ENCODE measurements at places on chromosomes 1 and 21.

DNA sequence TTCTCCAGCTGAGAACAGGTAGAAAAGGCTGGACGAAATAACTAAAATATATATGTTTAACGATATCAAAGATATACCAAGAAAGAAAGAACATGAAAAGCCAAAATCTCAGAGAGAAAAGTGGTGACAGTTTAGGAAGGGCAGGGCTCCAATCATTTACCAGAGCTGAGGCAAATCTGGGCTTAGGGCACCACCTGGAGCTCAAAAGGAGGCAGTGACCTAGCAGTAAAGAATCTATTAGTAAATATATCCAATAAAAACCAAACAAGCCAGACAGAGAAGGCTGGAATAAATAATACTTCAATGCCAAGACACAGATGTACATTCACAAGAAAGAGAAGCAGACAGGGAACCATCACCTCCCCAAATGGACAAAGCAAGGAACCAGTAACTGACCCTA lies 43.5 kb downstream of the CHIA start:
- DNase-seq, result peak; percentile 73

GRCh38 chr1:235077571-235078479 lies 50.8 kb downstream of the TOMM20 start:
- DNase-seq, result no peak

GRCh38 chr1:214003233-214003632 lies 15.5 kb downstream of the PROX1 start:
- DNase-seq, result no peak

DNA sequence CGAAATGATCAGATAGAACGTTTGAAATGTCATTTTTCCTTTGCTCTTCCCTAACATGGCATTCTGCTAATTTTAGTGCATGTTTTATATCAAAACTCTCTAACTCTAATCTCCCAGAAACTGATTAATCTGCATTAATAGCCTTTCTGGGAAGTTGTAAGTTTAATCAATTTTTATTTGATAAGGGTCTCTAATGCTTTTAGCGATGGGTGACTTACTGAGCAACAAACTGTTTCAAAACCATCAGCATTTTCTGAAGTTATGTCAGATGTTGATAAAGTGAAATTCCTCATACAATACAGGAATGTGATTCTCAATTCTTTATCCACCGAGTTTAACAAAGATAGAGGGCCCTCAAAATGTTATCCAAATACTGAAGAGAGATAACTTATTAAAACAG lies 431.6 kb upstream of the CXADR start:
- DNase-seq, result no peak

- peak; percentile 8 for DNase-seq
Observed at GRCh38 chr1:241507189-241507863, 12.2 kb downstream of the FH start.

- DNase-seq, result no peak
Observed at GRCh38 chr1:103986792-103987191, 237.1 kb downstream of the AMY1C start.

- peak; percentile 39 for DNase-seq
Observed at GRCh38 chr1:115337276-115337632, 795 bp downstream of the NGF start.

- DNase-seq, result no peak
Observed at GRCh38 chr1:233606813-233607212, 7.1 kb upstream of the KCNK1 start.

DNA sequence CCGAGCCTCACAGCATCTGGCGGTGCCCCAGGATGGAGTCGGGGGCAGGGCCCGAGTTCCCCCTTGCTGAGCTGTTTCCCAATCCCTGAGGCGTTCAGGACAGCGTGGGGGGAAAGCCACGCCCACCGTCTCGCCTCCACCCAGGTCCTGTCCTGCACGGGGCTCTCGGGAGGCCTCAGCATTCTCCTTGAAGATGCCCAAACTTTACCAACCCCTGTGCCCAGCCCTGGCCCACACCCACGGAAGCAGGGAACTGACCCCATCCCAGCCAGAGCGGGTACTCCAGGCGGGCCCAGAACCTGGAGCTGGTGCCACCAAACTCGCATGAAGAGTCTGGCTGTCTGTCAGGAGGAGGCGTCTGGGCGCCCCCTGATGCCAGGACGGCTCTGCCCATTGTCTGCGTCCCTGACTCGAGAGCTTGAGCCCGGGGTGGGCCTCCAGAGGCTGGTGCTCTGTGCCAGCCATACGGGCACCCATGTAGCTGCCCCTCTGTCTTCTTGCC lies 35.3 kb upstream of the POFUT2 start:
- DNase-seq, result peak; percentile 78

- no peak for DNase-seq
Observed at GRCh38 chr1:183194527-183195141, 8.6 kb downstream of the LAMC2 start.

- no peak for DNase-seq
Observed at GRCh38 chr1:10615332-10615731, 140.6 kb downstream of the PEX14 start.

DNA sequence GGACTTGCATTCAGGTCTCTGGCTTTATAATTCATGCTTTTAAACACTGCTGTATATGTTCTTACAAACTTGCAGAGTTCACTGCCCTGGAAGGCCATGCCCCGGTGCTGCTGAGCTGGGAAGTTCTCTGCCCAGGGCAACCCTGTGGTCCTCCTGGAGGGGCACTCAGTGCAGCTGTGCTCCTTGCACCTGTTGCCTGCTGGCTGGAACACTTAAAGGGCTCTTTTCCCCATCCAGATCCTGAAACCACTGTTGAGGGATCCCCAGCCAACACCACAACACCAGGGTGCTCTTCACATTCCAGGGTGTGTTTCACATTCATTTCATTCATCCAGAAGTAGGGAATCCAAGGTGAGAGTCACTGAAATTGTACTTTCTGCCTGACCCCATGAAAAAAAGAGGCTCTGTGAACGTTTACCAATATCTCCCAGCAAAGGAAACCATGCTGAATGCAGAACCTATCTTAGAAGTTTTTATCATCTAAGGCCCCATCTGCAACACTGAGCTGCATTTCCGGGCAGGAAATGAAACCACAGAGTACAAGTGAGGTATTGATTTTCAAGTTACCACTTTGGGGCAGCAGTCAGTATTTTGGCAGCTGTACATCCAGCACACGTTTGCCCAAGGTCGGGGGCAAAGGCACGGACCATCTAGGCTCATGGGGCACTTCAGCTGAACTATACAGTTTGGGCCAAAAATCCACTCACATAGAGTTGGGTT lies 16.4 kb upstream of the KIAA0040 start:
- no peak for DNase-seq

- no peak for DNase-seq
Observed at GRCh38 chr1:46568461-46568891, 17.0 kb upstream of the KNCN start.

DNA sequence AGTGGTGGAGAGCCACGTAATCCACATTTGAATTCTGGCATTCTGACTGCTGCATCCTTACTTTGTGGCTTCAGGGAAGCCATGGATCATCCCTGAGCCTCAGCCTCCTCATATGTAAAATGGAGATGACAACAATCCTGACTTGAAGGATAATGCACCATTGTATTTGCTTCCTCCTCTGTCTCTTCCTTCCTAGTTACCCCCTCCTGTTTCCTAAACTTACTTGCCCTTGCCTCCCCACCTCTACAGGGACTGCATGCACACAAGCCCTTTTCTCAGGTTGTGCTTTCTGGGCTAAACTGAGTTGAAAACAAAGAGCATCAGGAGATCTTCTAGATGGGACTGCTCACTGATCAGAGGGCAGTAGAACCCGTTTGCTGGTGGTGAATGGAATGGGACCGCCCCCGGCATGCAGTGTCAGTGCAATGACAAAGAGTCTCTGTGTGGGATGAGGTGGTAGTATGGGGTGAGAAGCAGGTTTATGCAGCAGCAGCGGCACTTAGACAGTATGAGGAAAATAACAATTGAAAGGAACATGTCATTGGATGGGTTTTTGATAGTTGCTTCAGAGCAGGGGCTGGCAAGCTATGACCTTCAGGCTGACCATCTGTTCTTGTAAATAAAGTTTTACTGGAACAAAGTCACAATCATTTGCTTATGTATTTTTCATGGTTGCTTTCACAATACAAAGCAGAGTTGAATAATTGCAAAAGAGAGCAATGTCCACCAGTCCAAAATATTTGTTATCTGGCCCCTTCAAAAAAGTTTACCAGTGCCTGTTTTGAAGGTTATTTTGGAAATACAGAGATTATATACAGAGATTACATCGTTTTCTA lies 6.1 kb upstream of the ADAMTS1 start:
- no peak for DNase-seq

DNA sequence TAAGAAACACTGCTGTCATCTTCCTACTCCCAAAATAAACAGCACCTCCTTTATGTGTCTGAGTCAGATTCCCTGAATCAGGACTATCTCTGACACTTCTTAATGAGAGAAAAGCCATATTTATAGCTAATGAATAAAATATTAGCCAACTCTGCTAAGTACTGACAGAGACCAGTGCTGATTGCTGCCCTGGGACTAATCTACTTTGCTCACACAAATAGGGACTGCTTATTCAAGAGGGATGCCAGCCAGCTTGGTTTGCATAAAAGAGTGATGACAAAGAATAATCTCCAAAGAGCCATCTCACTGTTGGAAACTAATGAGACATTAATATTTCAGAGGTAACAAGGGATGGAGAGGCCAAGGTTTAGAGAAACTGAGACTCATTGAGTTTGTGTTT lies 36.4 kb downstream of the FYB2 start:
- DNase-seq, result no peak

GRCh38 chr1:155070721-155071569 lies 7.4 kb downstream of the EFNA4 start:
- DNase-seq, result peak; percentile 90

- peak; percentile 24 for DNase-seq
Observed at GRCh38 chr1:14970799-14971141, 182.8 kb upstream of the TMEM51 start.

DNA sequence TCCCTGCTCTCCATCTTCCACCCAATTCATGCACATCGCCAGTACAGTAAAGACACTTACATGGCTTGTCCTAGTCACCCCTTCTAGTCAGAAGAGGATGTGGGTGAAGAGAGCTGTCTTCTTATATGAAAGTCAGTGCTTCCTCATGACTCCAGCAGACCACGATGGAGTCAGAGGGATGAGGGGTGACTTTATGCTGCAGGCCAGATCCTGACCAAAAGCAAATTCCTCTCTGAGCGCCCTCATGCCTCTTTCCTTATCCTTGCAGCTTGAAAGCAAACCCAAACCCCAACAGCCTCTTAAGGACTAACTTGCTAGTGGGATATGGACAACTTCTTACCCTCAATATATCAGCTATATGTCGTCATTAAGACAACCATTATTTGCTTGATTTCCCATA lies 348.2 kb upstream of the DUSP10 start:
- DNase-seq, result peak; percentile 30

GRCh38 chr1:236172041-236172579 lies 29.8 kb downstream of the GPR137B start:
- no peak for DNase-seq

GRCh38 chr1:81409780-81410274 lies 390.9 kb upstream of the ADGRL2 start:
- DNase-seq, result no peak

DNA sequence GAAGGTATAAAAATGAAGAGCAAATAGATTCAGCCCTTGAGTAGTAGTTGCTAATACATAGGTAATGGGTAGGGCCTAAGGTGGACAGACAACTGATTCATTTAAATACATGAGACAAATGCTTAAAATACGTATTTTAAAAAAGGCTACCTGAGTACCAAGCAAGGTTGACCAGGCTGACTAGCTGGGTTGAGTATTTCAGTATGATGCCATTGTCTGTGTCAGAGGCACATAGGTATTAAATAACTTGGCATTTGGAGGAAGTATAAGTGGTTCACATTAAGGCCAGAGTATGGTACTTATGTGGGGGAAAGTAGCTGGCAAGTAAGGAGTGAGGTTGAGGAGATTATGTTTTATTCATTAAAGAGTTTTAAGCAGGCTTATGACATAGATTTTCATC lies 19.4 kb downstream of the NEK7 start:
- no peak for DNase-seq

DNA sequence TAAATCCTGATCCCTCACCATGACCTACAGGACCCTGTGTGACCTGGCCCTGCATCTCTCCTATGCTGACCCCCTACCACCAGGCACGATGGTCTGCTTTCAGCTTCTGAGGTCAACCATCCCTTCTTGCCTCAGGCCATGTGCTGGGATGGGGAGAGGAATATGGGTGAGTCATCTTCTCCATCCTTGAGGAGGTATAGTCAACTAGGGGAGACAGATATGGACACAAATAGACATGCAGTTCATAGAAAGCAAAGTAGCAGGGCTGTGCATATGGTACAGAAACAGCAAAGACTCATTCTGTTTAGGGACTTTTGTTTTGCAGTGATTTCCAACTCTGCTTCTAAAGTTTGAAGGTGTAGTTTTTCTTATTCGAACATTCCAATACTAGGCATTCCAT lies 250.8 kb upstream of the FGGY start:
- DNase-seq, result no peak

DNA sequence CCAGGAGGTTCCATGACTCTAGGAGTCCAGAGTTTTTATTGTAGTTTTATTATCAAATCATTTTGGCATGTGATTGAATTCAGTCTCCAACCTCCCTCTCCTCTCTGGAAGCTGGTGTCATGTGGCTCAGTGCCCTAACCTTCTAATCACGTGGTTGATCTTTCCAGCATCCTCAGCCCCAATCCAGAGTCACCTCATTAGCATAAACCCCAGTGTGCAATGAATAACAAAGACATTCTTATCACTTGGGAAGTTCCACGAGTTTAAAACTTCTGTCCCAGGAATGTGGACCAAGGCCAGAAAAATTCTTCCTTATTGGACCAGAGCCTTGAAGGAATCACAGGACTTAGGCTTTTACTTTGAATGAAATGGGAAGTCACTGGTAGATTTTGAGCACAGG lies 52.2 kb downstream of the KIRREL1 start:
- peak; percentile 77 for DNase-seq

GRCh38 chr1:47411436-47411835 lies 4.6 kb upstream of the FOXE3 start:
- DNase-seq, result peak; percentile 53

DNA sequence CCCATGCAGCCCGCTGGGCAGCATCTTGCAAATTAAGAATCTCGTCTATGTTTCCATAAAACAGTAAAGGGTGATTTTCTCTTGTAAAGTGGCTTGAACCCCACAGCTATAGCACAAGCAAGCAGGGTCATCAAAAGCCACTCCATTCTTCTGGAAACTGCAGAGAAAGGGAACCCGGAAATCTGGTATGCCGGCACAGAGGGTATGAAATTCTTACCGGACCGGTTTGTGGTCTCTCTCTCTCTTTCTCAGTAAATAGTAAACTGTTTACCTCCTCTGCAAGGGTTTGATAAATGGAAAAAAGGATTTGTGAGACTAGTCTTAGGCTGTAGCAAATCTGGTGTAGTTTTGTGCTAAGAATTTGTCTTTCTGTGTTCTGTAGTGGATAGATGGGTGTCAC lies 2.7 kb upstream of the ADSS2 start:
- no peak for DNase-seq

DNA sequence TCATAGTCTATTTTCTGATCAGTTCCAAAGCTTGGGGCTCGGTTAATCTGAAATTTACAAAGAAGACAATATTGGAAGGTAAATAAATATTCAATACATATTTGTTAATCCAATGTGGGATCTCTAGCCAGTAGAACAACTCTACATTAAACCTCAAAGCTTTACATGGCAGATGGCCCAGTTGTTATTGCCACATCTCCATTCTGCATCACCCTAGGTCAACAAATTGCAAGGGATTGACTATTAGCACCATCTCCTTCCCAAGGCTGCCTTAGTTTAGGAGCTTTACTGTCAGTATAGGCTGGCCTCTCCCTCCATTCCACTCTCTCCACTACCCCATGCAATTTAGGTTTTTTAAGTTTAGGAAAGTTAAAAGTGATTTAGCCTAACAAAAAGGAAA lies 69.7 kb downstream of the TTLL7 start:
- DNase-seq, result peak; percentile 31
